Midbrain (tissue), 1 donor: ENCODE measurements at places on chromosomes 4 and X.
A peak's percentile ranks its signal among the peaks of the same experiment; 100 is the strongest.

DNA sequence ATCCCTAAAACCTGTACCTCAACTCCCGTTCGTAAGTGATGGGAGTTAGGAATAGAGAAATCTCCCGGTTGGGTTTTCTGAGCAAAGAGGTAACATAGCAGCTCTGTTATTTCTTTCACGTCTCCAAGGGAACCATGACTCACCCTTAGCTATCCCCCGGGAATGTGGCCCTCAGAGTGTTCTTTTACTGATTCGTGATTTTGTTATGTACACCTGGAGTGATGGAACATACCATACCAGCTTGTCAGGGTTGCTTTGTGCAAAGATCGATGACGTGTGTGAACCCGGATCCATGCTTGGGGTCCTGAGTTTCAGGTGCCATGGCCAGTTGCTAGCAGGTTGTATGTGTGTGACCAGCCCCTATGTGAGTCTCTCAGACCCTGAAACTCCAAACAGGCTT lies 52.6 kb downstream of the HPRT1 start:
- no peak for DNase-seq

- no peak for DNase-seq
Measured at GRCh38 chrX:125398959-125399440, 79.3 kb downstream of the TEX13C start.

- no peak for DNase-seq
Measured at GRCh38 chr4:111921714-111922113, 223.5 kb upstream of the FAM241A start.

DNA sequence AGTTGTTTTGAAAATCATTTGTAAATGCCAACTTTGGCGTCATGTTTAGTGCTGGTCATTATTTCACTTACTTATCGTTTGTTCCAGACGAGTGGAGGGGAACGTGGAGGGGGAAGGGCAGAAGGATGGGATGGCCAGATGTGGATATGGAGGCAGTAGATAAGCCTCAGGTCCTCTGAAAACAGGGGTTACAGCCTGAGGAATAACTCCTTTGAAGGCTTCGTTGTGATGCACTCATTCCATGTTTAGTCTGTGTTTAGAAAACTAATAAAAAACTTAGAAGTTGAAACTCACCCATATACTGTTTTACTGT lies 1.1 kb downstream of the MOB1B start:
- DNase-seq: no peak

DNA sequence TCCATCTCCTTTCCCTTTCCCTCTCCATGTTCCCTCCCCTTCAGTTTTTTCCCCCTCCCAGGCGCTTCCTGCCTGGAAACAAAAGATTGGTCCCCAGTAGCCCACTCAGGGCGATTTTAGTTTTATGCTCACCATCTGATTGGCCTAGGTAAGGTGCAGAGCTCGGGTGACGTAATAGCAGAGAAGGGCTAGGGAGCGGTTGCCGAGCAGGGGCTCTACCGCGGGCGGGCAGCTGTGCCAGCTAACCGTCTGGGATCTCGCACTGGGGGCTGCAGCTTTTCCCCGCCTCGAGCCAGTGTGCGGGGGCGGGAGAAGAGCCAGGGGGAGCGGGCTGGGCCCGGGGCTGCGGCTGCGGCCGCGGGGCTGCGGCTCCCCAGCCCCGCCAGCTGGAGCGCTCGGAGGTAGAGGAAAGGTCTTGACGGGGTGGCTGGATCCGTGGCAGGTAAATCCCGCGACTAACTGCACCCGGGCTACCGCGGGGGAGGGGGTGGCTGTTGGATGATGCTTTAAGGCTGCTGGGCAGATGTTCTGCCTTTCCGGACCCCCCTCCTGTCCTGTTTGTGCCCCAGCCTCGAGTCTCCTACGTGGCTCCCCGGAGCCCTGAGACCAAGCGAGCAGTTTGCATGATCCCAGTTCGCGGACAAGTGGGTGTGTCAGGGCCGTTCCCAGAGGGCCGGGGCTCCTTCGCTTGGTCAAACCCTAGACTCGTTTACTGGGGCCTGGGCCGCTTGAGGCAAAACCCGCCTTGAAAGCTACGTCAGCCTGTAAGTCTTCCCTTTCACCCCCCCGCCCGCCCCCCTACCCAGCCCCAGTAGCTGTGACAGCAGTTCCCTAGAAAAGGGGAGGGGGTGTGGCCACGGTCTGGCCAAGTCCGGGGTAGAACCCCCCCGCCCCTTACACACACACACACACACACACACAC lies at the start of gene PAK3:
PAK3 (plus strand) TSS at position 218 of the 922 bp plus-strand sequence. CDS start 26,913 bp downstream, outside the sequence.
- DNase-seq: no peak

DNA sequence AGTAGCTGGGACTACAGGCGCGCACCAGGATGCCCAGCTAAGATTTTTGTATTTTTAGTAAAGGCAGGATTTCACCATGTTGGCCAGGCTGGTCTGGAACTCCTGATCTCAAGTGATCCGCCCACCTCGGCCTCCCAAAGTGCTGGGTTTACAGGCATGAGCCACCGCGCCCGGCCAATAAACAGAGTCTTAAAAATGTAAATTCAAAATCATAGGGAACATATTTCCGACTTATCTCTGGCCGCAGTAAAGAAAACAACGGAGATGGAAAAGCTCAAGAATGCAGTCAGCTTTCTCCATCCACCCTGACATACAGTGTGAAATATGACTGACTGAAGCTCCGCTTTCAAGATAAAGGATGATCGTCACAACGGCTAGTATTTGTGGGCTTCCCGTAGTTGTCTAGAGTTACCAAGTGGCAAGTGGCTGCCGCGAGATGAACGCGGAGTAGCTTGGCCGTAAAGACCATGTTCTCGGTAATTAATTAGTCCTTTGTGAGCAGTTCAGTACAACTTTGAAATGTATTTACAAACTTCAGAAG lies 495.1 kb upstream of the FAT1 start:
- no peak for DNase-seq

DNA sequence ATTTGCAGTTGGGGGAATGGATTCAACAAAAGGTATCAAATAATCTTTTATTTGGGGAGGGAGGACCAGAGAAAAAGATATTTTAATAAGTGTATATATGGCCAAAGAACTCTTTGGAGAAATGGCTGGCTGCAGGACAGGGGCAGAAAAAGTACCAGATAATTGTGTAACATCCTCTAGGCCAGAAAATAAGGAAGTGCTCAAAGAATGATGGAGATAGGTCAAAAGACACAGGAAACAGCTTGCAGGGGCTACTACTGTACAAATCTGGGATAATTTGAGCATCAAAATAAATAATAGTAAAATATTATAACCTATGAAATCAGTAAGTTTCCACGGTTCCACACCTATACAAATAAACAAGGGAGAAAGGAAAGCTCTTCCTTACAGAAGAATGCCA lies 34.8 kb downstream of the KLHL5 start:
- no peak for DNase-seq

GRCh38 chr4:181281451-181281850 lies 961.8 kb upstream of the TENM3 start:
- peak; percentile 81 for DNase-seq

- no peak for DNase-seq
Measured at GRCh38 chrX:118484216-118484903, 11.3 kb upstream of the DOCK11 start.

DNA sequence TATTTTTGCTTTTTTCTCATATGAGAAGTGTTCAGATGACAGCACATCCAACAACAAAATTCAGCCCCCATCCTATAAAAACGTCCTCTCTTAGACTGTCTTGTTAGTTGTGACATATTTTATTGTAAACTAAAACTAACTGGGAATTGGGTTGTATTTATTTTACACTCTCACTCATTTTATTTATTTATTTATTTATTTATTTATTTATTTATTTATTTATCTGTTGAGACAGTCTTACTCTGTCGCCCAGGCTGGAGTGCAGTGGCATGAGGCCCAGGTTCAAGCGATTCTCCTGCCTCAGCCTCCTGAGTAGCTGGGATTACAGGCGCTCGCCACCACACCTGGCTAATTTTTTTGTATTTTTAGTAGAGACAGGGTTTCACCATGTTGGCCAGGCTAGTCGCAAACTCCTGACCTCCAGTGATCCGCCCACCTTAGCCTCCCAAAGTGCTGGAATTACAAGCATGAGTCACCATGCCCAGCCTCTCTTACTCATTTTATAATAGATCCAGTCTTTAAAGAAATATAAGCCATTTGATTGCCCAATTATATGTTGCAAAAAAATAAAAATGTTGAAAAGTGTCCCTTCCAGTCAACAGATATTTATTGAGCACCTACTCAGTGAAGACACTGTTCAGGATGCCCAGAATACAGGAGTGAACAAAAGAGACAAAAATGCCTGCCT lies 44.6 kb downstream of the PALLD start:
- no peak for DNase-seq

- DNase-seq: no peak
Measured at GRCh38 chrX:136159611-136160025, 12.3 kb downstream of the FHL1 start.

DNA sequence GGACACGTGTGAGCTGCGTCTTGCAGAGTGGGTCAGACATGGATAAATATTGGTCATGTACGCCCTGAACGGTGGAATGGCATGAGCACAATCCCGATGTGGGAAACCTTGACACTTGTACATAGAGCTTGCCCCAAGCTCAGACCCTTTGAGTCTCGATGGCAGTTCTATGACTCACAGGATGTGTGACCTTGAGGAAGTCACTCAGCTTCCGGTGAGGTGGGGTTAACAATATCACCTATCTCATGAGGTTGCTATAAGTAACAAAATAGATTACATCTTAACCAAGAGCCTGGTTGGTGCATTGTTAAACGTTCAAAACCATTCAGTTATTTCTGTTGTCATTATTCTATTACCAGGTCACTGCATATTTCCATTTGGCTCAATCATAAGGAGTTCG lies 109.1 kb upstream of the TBL1X start:
- no peak for DNase-seq

GRCh38 chr4:84498935-84499623 lies at the start of gene NKX6-1:
Gene NKX6-1 (minus strand): TSS chr4:84499292. CDS start chr4:84498228, 1,064 bp downstream.
- peak; percentile 33 for DNase-seq

GRCh38 chrX:12906046-12906761 lies at the start of gene TLR8:
Gene TLR8 (plus strand): TSS chrX:12906620. CDS start chrX:12906707, 87 bp downstream.
- no peak for DNase-seq

DNA sequence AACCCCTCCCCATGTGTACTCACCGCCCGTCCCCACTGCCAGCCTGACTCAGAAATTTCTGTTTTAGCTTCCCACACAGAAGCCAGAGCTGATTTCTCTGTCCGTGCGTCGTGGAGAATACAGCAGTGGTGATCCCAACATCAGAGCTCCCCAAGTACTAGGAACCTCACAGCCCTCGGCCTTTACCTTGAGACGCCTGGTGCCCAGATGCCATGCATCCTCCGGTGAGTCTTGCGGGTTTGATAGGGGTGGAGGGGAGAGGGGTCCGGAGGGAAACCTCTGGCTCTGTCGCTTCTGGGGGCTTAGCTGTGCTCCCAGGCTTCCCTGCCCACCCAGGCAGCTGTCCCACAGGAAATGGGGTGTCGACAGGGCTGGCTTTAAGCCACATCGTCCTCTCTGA lies 2.1 kb downstream of the LOC101059915 start:
- no peak for DNase-seq

- DNase-seq: peak; percentile 18
Measured at GRCh38 chr4:13980317-13981310, 353.1 kb upstream of the BOD1L1 start.

GRCh38 chr4:79882806-79883205 lies 190.2 kb downstream of the ANTXR2 start:
- DNase-seq: no peak

GRCh38 chr4:72451349-72451748 lies 117.7 kb downstream of the ADAMTS3 start:
- no peak for DNase-seq

DNA sequence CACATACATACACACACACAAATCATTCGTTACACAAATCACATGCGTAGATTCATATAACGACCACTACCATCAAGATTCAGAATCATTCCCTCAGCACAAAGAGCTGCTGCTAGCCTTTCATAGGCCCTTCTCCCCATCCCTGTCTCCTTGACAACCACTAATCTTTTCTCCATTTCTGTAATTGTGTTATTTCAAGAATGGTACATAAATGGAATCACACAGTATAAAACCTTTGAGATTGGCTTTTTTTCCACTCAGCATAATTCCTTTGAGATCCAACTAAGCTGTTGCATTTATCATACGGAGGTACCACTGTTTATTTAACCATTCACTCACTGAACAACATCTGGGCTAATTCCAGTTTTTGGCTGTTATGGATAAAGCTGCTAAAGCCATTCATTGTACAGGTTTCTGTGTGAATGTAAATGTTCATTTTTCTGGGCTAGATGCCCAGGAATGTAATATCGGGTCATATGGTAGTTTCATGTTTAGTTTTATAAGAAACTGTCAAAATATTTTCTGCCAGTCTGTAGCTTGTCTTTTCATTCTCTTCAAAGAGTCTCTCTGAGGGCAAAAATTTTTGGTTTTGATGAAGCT lies 64.1 kb downstream of the USP11 start:
- DNase-seq: no peak

- no peak for DNase-seq
Measured at GRCh38 chr4:182600856-182601255, 316.3 kb downstream of the DCTD start.

DNA sequence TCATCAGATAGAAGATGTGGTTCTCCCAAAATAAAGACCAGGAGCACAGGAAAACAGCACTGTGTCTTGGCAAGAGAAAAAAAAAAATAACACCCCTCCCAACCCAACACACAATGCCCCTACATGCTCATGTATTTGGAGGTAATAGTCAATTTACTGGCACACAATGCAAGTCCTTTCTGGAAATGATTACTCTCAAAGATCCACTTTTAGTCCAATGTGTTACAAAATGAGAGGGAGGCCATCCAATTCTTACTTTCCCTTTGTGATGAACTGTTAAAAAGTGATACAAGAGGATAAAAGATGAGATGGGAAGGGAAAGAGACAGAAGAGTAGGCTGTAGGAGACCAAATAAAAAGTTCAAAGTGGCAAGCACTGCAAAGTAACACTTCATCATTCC lies 180.3 kb upstream of the DKK2 start:
- DNase-seq: no peak

GRCh38 chrX:36434522-36434921 lies 515.0 kb downstream of the CFAP47 start:
- no peak for DNase-seq

DNA sequence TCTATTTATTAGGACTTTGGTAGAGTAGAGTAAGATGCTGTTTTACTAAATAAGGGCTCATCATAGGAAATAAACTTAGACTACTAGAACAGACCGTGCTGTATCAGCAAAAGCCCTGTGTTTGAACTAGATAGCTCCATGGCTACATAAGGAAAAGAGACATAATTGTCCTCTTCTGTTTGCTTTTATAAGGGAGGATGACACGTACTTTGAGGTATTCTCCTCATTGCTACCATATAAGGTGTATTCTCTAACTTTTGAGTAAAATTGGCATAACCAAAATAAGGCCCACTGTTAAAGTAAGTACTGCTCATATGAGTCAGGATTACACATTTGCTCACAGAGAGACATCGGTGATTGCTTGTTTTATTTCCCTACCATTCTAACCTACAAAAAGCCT lies 64.3 kb downstream of the PDLIM5 start:
- DNase-seq: no peak

DNA sequence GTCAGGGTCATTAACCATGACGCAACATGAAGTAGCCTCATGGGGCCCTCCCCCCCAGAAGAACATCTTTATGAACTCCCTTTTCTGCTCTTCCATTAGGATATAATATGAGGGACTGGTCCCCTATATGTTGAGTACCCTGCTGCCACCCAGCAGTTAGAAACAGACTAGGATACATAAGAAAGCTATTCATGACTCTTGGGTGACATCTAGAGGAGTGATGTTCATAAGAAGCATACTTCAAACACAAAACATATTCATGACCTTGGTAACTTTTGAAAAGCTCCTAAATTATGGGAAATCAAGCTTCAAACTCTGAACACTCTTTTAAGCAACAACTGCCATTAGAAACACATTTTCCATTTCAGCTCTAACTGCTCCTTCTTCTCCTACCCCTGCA lies 155.2 kb upstream of the SPIN4 start:
- DNase-seq: peak; percentile 8

- no peak for DNase-seq
Measured at GRCh38 chr4:156326246-156326645, 372.6 kb upstream of the CTSO start.
